ENCODE measurements at places on chromosomes 2 and 18.

DNA sequence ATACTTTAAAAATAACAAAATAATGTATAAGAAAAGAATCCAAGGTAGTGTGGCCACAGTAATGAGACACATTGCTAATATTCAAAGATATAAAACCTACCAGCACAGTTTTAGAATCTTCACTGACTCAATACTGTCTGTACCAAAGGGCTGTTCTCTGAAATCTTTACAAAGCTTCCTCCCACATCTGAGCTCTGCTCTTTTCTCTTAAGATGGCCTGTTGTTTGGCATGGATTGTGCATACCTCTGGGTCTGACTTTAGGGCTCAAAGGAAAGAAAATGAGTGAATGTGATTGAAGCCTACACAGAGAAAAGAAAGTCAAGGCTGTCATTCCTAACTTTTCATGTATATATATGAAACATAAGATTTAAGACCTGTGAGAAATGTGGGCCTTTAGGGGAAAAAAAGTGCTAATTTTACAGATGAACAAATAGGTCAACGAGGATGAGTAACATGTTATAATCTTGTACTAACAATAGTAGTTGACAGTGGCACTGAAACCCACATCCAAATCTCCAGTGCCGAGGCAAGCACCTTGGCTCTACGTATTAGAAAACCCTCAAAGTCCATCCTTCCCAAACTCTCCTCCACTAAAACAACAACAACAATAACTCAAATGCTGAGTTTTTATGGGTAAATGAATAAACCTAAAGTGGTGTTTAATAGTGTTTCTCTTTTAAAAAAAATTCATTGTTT is 114.2 kb downstream of the ZNF521 start:
- no peaks in the 10 kb centered on the region for H3K27me3 ChIP-seq
- no peak overlapping the region for H3K27ac ChIP-seq
- no peaks in the 10 kb centered on the region for H3K36me3 ChIP-seq
- no peak for DNase-seq
- H3K4me3 ChIP-seq = no peak overlapping the region

DNA sequence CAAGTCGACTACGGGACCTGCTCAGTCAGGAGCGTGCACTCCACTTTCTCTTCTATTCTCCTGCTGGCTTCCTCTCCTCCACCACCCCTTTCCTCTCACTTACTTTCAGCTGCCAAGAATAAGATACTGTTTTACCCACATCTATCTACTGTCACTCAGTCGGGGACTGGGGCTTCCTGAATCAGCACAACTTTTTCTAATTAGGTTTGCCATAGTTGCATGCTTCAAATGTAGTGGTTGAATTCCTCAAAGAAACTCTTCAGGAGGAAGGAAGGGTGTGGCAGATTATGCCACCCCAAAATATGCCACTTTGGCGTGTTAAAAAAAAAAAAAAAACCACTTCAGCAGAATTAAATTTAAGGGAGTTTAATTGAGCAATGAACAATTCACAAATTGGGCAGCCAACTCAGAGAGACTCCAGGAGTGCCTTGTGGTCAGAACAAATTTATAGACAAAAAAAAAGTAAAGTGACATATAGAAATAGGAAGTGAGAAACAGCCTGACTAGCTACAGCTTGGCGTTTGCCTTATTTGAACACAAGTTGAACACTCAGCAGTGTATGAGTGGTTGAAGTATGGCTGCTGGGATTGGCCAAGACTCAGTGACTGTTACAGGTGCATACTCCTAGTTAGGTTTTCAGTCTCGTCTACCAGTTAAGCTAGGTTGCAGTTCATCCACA is 32.5 kb upstream of the RMDN2 start:
- peak overlapping the region; percentile 51 for H3K27ac ChIP-seq
- peaks cover 23% of the 10 kb centered on the region for H3K4me1 ChIP-seq
- H3K4me3 ChIP-seq = no peak overlapping the region
- H3K27me3 ChIP-seq = peaks cover 2% of the 10 kb centered on the region
- DNase-seq = no peak
- no peaks in the 10 kb centered on the region for H3K36me3 ChIP-seq

- H3K4me1 ChIP-seq = no peaks in the 10 kb centered on the region
- no peak for DNase-seq
- no peak overlapping the region for H3K27ac ChIP-seq
- no peaks in the 10 kb centered on the region for H3K36me3 ChIP-seq
- H3K4me3 ChIP-seq = no peak overlapping the region
Observed at GRCh38 chr2:18788592-18788991, 199.2 kb upstream of the NT5C1B start.

- no peak overlapping the region for H3K4me3 ChIP-seq
- no peaks in the 10 kb centered on the region for H3K36me3 ChIP-seq
- H3K4me1 ChIP-seq = no peaks in the 10 kb centered on the region
- H3K27ac ChIP-seq = no peak overlapping the region
- DNase-seq = no peak
- H3K27me3 ChIP-seq = no peaks in the 10 kb centered on the region
Observed at GRCh38 chr18:62833494-62833893, 118.2 kb downstream of the PHLPP1 start.

DNA sequence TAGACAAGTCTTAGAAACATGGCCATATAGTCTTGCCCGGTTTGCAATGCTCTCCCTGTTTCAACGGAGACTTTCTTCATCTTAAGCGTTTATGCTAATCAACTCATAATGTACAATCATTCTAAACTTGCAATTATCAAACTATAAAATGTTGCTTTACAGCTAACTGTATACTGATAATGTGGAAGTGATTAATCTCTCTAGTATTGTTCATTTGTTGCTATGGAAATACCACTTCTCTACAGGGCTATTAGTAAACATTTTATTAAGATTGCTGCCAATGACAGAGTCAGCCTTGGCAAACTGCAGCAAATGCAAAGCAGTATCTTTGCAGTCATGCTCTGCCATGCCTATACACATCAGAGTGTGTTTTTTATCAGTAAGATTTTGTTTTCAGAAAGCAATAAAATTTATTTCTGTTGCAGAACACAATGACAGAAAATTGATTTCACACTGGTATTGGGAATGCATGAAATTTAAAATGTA is 1201.8 kb upstream of the CDH2 start:
- no peak overlapping the region for H3K4me3 ChIP-seq
- no peaks in the 10 kb centered on the region for H3K36me3 ChIP-seq
- H3K4me1 ChIP-seq = no peaks in the 10 kb centered on the region
- no peak for DNase-seq
- no peak overlapping the region for H3K27ac ChIP-seq

- H3K4me3 ChIP-seq = no peak overlapping the region
- no peak overlapping the region for H3K27ac ChIP-seq
- H3K27me3 ChIP-seq = no peaks in the 10 kb centered on the region
- H3K4me1 ChIP-seq = no peaks in the 10 kb centered on the region
Observed at GRCh38 chr2:3970791-3971651, 267.6 kb downstream of the DCDC2C start.

- peak; percentile 10 for DNase-seq
- H3K4me1 ChIP-seq = peaks cover 13% of the 10 kb centered on the region
- no peak overlapping the region for H3K4me3 ChIP-seq
- H3K27ac ChIP-seq = no peak overlapping the region
Observed at GRCh38 chr2:238101891-238102841, 2.0 kb downstream of the ESPNL start.

DNA sequence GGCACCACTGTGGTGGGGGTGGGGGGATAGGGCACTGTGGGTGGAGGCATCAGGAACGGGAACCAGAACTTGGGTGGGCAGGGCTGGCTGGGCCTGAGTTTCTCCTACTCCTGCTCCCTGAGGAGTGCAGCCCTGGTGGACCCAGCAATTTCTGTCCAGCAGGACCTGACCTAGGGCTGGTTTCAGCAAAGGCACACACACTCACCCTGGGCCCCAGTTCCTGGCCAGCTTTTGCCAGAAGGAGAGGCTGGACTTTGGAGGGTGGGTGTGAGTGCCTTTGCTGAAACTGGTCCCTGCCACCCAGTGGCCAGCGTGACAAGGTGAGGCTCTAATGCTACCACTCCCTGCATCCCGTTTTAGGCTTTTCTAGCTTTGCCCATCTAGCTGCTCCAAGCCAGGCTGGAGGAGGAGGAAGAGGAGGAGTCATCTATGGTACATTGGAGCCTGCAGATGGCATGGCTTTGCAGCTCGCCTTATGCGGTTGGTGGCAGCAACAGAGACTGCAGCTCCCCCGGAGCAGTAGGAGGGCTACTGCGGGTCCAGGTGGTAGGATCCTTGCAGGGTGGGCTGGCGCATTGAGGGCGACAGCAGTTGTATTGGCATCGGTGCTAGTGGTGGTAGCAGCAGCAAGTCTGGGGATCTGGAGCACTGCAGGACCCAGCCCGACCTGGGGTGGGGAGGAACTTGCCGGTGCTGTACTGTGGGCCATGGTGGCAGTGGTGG is 40.4 kb upstream of the IMP4 start:
- no peak overlapping the region for H3K27ac ChIP-seq
- H3K36me3 ChIP-seq = no peaks in the 10 kb centered on the region
- no peaks in the 10 kb centered on the region for H3K4me1 ChIP-seq
- DNase-seq = no peak
- no peaks in the 10 kb centered on the region for H3K27me3 ChIP-seq

- H3K27me3 ChIP-seq = no peaks in the 10 kb centered on the region
- H3K27ac ChIP-seq = no peak overlapping the region
- no peak for DNase-seq
- H3K4me3 ChIP-seq = no peak overlapping the region
- no peaks in the 10 kb centered on the region for H3K4me1 ChIP-seq
- no peaks in the 10 kb centered on the region for H3K36me3 ChIP-seq
Observed at GRCh38 chr2:105183555-105184323, 57.8 kb upstream of the GPR45 start.

DNA sequence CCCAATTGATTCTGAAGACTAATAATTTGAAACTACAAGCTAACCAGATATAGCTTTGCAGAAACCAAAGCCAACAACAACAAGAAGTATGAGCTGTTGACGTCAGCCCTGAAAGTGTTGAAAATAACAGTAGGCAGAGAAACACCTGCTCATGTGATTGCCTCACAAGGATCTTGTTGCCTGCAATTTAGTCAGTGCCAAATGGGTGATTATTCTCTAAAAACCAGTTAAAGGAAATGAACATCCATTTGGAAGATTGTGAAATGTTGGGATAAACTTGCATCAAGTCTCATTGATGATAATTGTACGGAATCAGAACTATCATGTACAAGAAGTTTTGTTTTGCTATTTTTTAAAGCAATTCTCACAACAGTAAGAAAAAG is 2.8 kb downstream of the CYTIP start:
- peaks cover 21% of the 10 kb centered on the region for H3K36me3 ChIP-seq
- peak overlapping the region; percentile 93 for H3K4me3 ChIP-seq
- peak overlapping the region; percentile 93 for H3K27ac ChIP-seq
- peak; percentile 84 for DNase-seq

DNA sequence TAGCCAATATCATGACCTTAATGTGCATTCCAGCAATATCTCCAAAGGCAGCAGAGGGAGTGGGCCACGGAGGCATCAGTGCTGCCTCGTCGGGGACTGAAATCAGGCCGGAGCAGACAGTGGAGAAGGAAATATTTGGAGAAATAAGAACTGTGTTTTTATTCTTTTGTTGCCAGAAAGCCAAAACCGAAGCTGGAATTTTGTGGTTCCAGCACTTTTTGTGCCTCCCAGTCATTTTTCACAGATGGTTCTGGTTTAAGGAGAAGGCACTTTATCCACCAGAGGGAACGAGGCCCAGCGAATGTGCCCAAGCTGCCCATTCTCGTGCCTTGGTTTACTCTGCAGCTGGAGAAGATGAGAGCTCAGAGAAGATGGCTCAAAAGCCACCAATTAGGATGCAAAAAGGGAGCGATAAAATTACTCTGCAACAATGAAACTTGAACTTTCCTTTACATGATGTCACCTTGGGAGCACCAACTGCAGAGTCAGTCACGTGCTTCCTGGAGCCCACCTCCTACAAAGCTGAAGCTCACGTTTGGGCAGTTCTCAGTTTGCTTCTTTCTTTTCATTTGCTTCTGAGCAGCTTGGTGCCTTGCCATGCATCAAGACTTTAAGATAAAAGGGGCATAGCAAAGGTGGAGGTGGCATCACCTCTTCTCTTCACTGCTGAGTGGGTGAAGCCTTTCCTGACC is 288.7 kb downstream of the LPIN1 start:
- no peak overlapping the region for H3K4me3 ChIP-seq
- peaks cover 12% of the 10 kb centered on the region for H3K27me3 ChIP-seq
- DNase-seq = no peak
- H3K27ac ChIP-seq = no peak overlapping the region
- peaks cover 20% of the 10 kb centered on the region for H3K4me1 ChIP-seq

GRCh38 chr2:215887303-215887702 is 126.0 kb downstream of the MREG start:
- no peak overlapping the region for H3K4me3 ChIP-seq
- no peaks in the 10 kb centered on the region for H3K27me3 ChIP-seq
- no peaks in the 10 kb centered on the region for H3K36me3 ChIP-seq
- no peaks in the 10 kb centered on the region for H3K4me1 ChIP-seq
- no peak overlapping the region for H3K27ac ChIP-seq
